ENCODE measurements at places on chromosomes 1 and 21. TPM values are rescaled to one million over a fixed set of nuclear protein-coding genes. Genes with fewer than 3 reads are reported as not detected.

DNA sequence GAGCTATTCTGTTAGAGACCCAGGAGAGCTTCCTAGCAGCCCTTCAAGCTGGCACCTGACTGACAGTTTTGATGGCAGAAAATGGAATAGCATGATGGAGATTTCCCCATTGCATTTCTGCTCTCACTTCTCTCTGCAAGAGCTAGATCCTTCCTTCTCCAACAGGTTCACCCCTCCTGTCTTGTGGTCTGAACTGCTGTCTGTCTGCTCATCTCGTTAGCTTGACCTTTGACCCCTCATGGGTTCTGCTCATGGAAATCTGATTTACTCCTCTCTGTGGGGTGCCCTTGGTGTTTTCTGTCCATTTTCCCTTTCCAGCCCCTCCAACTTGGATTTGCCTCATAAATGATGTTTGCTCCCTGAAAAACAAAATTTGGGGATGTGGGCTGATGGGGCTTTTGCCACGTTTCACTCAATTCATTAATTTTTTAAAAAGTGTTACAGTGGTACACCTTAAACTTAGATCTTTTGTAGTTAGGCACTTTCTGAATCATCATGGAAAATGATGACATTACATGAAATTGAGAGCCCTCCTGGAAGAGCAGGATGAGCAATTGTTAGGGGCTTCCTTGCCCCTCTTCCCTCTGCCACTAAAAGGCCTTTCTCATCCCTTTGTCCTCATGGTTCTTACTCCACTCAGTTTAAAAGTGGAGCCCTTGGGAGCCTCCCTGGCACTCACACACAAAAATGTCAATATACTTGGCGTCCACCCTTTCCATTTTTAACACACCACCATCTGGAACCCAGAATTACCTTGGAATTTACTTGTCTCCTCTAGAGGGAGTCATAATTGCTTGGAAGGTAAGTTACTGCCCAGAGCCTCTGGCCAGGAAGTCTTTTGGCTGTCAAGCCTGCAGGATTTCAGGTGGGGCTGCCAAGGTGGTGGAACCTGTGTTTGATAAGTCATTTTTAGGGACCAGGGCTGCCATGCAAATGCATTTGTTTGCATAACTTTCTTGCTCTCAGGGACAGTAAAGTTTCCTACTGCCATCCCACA, 31.9 kb upstream of the IL19 start:
- DNase-seq: no peak

DNA sequence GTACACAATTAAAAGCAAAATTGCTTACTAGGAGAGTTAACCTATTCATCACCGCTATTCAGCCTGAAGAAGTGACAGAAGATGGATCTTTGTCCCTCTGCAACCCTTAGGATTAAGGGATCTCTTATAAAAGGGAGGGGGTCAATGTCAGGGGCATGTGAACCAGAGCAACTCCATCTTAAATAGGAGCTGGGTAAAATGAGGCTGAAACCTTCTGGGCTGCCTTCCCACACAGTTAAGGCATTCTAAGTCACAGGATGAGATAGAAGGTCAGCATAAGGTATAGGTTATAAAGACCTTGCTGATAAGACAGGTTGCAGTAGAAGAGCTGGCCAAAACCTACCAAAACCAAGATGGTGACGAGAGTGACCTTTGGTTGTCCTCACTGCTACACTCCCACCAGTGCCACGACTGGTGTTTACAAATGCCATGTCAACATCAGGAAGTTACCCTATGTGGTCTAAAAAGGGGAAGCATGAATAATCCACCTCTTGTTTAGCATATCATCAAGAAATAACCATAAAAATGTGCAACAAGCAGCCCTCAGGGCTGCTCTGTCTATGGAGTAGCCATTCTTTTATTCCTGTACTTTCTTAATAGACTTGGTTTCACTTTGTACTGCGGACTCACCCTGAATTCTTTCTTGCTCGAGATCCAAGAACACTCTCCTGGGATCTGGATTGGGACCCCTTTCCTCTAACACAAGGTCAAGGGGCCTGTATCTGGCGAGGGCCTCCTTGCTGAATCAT, 35.3 kb upstream of the NEK2 start:
- DNase-seq: no peak

DNA sequence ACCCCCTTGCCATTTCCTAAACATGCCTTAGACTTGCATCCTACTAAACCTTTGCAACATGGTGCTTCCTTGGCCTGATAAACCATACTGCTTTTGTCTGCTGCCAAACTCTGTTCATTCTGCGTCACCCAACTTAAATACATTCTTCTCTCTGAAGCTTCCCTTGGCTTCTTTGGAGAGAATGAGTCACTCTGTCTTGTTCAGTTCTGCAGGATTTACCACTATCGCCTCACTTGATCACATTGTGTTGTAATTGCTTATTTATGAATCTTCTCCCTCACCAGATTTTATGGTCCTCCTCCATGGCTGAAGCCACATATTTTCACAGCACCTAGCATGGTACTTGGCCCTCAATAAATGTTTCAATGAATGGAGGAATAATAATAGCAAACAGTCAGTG, 21.7 kb upstream of the TUT4 start:
- DNase-seq: peak; percentile 68

DNA sequence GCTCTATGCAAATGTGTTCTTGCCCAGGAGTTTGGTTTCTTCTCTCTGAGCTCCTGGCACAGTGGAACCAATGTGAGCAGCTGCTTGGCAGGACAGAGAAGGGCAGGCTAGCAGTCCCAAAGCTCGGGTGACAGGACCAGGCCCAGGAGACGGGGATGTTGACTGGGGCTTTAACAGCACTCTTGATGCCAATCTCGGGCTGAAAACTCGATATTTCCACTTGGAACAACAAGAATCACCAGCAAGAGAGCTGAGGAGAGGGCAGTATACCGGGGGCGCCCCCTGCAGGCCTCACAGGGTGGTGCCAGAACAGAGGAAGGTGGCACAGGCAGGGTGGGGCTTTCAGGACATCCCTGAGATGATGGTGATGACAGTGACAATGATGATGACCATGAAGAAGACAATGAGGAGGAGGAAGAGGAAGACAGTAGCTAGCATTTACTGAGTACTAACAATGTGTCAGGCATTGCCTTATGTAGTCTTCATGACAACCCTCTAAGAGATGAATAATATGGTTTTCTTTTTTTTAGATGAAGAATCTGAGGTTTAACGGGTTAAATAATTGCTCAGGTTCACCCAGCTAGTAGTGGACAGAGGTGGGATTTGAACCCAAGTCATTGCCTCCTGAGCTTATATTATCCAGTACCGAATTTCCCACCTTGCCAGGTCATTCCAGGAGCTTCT, 2.7 kb upstream of the KCNJ9 start:
- DNase-seq: peak; percentile 55

HENMT1 gene
- polyA plus RNA-seq: 17.1 TPM

IGSF21 gene
- polyA plus RNA-seq: 1.0 TPM

Data from muscle of back (tissue), 13 donors.